CD4-positive, alpha-beta T cell treated with Interleukin-15 for 1 hour (primary cell): ENCODE measurements at places on chromosomes 1 and 21.

DNA sequence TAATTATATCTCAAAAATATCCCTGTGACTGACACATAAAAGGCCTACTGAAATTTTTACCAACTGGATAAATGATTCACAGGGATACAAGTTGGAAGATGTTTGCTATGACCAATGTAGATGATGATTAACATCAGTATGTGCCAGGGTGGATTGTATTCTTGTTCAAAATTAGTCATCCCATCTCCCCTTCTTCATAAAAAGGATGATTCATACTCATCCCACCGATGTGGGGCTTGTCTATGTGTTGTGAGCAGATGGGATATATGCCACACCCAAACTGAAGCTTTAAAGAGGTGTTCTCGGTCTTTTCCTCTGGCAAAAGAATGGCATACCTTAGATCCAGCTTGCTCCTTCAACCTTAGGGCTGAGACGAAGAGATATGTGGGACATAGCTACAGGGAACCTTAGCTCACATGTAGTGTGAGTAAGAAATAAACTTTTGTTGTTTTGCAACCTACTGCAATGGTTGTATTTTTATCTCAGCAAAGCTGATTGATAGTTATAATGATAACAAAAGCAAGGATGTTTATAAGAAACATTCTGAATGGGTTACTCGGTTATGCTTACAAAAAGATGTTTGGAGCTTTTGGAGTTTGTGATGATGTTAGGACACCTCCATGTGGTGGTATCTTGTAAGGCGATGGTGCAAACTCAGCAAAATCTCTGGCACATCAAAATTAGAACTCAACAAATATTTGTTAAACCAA lies 29.4 kb downstream of the SPATA17 start:
- no peak for DNase-seq

- no peak for DNase-seq
Observed at GRCh38 chr21:43733060-43733459, 14.1 kb downstream of the PDXK start.

DNA sequence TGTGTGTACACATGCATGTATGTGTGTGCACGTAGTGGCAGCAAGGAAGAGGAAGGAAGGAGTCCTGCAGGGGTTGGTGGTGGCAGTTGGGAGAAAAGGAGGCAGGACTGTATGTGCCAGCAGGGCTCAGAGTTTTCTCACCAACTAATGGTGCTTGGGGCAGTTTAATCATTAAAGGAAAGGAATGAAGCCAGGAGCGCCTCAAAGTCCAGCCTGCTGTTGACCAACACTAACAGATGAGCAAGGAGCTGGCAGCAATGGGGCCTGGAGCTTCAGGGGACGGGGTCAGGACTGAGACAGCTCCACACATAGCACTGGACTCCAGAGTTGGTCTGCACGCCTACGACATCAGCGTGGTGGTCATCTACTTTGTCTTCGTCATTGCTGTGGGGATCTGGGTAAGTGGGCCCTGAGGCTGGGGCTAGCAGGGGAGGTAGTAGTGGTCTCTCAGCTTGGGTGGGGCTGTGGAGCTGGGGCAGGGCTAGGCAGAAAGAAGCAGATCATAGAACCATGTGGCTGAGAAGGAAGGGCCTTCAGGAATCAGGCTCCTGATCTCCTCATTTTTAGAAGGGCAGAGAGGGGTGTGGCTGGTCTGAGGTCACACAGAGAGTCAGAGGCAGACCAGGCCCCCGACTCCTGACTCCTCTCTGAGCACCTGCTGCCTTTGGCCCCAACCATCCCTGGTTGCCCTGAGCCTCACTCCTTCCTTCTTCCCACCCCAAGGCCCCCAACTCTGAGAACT lies at the start of gene SLC5A9:
SLC5A9 (plus strand) TSS at position 216 of the 742 bp plus-strand sequence; CDS start at position 237, 21 bp downstream.
- no peak for DNase-seq

DNA sequence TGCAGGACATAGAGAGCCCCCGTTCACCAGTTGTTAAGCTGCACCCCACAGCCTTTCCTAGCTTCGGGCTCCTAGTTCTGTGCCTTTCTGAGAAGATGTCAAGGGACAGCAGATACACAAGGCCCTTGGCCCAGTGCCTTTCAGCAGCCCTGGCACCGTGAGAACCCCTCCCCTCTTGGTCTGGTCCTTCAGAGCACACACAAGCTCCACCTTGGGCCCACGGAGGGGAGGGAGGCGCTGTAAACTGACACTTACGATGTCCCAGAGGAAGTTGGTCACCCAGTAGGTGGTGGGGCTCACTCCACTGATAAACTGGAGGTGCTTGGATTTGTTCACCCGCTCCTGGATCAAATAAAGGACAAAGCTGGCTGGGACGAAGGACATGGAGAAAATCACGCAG lies 101.6 kb downstream of the ABCA4 start:
- no peak for DNase-seq

DNA sequence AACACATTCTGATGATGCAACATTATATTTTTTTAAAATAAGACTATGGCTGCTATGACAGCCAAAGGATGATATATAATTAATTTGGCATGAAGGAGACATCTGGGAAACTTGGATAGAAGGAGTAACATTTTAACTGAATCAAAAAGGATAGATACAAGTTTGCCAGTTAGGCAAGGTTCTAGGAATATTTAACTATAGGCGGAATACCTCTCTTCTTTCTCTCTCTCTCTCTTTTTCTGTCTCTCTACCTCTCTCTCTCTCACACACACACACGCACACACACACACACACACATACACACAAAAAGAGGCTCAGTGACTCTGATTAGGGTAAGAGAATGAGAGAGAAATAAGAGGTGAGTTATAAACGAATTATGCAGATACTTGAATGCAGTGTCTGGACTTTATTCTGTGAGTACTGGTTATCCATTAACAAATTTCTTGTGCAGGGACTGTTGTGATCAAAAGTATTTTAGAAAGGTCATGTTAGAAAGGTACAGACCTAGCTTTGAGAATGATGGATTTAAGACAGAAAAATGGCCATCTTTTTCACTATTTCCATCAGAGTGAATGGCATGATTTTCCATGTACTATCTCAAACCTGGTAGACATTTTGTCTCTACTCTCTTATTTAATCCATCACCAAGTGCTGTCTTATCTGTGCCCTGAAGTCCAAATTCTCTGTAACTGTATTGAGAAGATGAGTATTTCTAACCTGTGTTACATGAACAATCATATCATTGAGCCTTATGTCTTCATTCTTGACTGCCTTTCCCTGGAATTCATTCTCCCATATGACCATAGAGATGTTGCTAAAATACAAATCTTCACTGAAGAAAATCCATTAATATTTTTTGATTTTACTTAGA lies 1106.9 kb upstream of the ADGRL4 start:
- no peak for DNase-seq

- DNase-seq: no peak
Observed at GRCh38 chr1:8974551-8974950, 28.9 kb downstream of the CA6 start.

GRCh38 chr1:44714944-44715571 lies 15.9 kb downstream of the RNU5D-1 start:
- DNase-seq: peak; percentile 76
